GM23248 (cell line): ENCODE measurements at places on chromosomes 7 and 10. TPM values are rescaled to one million over a fixed set of nuclear protein-coding genes. Genes with fewer than 3 reads are reported as not detected.

The MMRN2 gene
- total RNA-seq = 4.5 and 7.3 TPM in 2 replicates

The LLCFC1 gene
- not detected in 2 replicates for total RNA-seq

The SPDYE2B gene
- total RNA-seq = not detected in 2 replicates

The GJD4 gene
- not detected in 2 replicates for total RNA-seq

The OR6V1 gene
- not detected in 2 replicates for total RNA-seq

The EXOSC1 gene
- 22.1 and 46.8 TPM in 2 replicates for total RNA-seq

The SLIT1 gene
- total RNA-seq = not detected in 2 replicates
